ENCODE measurements at places on chromosomes 2 and 18.

DNA sequence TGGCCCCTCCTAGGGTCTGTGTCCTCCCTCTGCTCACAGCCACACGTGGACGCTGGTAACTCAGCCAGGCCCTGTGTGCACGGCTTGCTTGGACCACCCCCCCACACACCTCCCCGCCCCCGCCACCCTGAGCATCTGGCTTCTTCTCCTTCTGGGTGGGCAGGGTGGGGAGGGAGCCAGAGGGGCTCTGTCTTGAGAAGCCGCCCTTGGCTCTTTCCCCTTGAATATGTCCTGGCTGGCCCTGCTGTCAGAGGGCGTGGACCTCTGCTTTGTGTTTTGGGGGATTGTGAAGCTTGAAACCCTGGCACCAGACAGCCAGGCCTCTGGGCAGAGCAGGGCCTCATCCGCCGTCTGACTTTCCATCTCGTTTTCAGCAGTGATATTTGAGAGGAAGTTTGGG, 72.1 kb downstream of the GLI2 start:
- DNase-seq: no peak

DNA sequence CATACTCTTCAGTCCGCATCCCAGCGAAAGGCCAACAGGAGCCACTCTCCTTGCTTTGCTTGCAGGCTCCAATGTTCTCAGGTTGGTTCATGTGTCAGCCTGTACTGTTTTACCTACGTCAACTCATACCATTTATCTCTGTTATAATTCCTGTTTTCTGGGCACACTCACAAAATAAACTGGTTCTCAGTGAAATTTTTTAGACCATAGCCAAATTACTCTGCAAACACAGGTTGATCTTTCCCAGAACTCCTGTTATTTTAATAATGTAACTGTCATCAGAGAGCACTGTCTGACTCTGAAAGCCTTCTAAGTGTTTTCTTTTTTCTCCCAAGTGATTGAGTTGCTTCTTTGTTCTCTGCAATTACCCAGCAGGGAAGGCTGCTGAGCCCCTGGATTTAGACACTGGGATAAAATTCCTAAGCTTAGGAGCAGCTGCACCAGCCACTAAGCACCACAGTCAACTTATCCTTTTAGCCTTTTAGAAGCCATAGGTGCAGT, 111.6 kb upstream of the PIEZO2 start:
- no peak for DNase-seq

DNA sequence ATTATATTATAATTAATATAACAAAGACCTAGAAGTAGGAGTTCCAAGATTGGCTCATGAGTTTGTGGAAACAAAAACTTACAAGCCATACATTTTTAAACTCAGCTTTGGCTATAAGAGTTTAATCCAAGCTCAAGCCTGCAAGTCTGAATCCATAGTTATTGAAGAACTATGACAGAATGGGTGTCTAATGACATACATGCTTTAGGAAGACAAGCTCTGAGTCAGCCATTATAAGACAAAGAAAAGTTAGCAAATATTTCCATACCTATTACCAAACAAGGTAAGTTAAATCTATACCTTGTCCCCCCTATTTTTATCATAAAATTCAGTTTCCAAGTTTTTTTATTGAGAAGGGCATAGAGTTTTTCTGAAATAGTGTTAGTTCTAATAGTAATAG, 95.6 kb downstream of the POLR1A start:
- no peak for DNase-seq

DNA sequence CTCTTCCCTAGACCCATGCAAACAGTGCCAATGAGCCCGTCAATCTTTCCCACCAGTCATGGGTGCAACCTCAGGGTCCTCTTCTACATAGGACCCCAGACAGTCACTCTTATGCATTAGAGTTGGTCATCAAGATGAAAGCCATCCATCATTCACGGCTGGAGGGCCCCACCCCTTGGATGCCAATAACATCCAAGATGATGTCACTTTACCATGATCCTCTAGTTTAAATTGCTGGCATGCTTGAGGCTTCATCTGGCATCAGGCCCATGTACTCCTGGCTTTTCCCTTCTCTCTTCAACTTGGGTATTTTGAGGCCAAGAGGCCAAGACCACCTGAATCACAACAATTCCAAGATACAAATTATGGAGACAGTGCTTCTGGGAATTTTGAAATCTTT, 91.1 kb upstream of the MAPK4 start:
- DNase-seq: no peak

- DNase-seq: no peak
Observed at GRCh38 chr18:70553936-70554260, 265.1 kb downstream of the SOCS6 start.
